Stimulated activated CD4-positive, alpha-beta T cell treated with anti-CD3 and anti-CD28 coated beads, Interleukin-15, amount 100 ng/mL, for 1 hour (primary cell): ENCODE measurements at places on chromosomes 7 and 10.

- no peak for DNase-seq
Measured at GRCh38 chr7:99709260-99709659, 25.7 kb downstream of the CYP3A7 start.

- DNase-seq: no peak
Measured at GRCh38 chr7:20282959-20283358, 47.7 kb upstream of the ITGB8 start.

- DNase-seq: no peak
Measured at GRCh38 chr7:136947347-136947746, 78.9 kb downstream of the CHRM2 start.

- no peak for DNase-seq
Measured at GRCh38 chr10:118106426-118106825, 59.7 kb upstream of the RAB11FIP2 start.

DNA sequence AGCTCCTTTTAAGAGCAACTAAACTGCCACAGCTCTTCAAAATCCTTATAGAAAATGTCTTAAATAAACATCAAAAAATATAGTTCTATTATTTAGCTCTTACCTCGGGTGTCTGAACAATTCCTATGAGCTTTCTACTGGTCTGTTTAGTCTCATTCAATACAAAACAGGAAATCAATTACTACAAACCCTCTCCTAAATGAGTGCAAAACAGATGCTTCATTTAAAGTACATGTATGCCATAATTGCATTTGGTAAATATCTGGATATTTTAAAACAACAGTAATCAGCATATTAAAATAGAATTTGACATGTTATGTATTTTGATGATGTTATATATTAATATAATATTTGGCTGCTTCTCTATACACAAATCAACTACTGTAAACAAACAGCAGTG lies 38.5 kb upstream of the MTPN start:
- DNase-seq: no peak

GRCh38 chr10:11162828-11163599 lies 145.3 kb downstream of the CELF2 start:
- DNase-seq: peak; percentile 59

GRCh38 chr7:92613214-92613613 lies 23.0 kb upstream of the FAM133B start:
- DNase-seq: no peak

DNA sequence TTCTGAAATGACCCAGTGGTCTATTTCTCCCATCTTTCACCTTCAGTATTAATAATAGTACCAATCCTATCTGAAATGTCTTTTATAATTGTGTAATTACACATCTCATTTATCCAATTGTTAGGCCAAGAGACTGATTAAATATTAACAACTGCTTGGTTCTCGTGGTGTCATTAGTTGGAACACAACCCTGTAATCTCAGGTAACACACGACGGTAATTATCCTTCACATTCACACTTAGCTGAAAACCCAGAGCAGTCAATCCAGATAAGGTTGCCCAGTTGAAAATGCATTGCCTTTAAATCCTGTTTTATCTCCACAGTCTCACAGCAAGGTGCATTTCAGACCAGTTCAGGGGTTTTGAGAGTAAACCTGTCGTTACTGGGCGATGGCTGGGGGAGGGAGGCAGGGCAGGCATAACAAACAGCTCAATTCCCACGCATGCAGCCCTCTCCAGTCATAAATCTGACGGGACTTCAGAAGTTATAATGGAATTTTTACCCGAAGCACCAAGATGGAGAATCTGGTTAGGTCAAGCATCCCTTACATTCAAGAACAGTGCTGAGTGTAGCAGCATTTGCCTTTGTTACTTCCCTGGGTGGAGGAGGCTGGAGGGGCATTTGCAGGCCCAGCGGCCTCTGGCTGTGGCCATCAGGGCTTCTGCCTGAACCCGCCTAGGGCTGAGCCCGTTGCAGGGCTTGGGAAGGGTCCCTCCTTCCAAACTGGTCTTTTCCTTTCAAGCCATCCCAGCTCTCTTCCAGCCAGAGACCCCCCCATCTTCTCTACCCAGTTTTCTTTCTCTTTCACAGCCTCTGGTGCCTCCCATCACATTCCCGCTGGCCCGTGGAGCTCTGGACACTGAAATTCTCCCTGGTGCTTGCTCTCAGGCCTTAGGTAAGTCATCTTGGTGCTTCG lies 201.0 kb upstream of the LYZL2 start:
- DNase-seq: no peak

DNA sequence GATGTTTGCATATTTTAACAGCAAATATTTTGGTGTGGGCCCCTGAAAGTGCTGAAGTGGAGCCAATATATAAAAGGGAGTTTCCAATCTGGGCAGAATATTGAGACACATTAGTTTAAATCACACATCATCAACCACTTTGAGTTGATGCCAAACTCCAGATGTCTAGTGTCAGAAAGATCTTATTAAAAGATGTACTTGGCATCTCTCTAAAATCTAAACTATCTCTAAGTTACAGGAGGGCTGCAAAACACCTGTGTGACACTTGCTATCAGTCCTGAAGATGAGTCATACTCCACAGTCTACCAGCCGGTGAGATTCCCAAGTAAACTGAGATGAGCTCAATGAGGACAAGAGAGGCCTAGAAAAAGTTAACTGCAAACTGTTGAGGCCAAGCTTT lies 11.4 kb downstream of the JAZF1 start:
- DNase-seq: no peak

GRCh38 chr10:119620241-119621077 lies 23.7 kb upstream of the TIAL1 start:
- no peak for DNase-seq
